ENCODE measurements at places on chromosomes 6 and 20.

- DNase-seq = no peak
These were observed 4.0 kb upstream of the CD93 start for GRCh38 chr20:23090147-23090546.

- no peak for DNase-seq
These were observed 55.3 kb upstream of the BTN3A2 start for GRCh38 chr6:26309731-26310142.

DNA sequence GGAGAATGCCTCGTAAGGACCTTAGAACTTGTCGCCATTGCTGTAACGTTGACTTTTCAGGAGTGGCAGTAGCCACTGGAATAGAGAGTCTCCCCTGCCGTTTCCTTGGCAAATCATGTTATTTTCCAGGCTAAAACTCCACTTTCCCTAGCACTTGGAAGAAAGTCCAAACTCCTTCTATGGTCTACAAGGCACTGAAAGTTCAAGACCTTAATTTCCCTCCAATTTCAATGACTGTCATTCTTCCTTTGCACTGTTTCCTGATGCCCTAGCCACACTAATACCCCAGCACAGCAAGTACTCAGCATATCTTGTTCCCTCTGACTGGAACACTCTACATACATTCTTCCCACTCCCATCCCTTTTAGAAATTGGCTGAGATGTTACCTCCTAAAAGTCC is 1.8 kb upstream of the TBPL1 start:
- DNase-seq = no peak

GRCh38 chr6:125153391-125154117 is at the start of gene TPD52L1:
TPD52L1 (plus strand) TSS chr6:125153773; CDS start chr6:125153952, 179 bp downstream.
- DNase-seq = peak; percentile 85

- DNase-seq = no peak
These were observed 113.8 kb downstream of the ARMC2 start for GRCh38 chr6:108961985-108962384.

- no peak for DNase-seq
These were observed 10.5 kb upstream of the ZNF334 start for GRCh38 chr20:46523696-46524328.

GRCh38 chr6:42417641-42418112 is 34.0 kb downstream of the TRERF1 start:
- no peak for DNase-seq

- no peak for DNase-seq
These were observed 14.6 kb upstream of the FAXC start for GRCh38 chr6:99364026-99364425.

DNA sequence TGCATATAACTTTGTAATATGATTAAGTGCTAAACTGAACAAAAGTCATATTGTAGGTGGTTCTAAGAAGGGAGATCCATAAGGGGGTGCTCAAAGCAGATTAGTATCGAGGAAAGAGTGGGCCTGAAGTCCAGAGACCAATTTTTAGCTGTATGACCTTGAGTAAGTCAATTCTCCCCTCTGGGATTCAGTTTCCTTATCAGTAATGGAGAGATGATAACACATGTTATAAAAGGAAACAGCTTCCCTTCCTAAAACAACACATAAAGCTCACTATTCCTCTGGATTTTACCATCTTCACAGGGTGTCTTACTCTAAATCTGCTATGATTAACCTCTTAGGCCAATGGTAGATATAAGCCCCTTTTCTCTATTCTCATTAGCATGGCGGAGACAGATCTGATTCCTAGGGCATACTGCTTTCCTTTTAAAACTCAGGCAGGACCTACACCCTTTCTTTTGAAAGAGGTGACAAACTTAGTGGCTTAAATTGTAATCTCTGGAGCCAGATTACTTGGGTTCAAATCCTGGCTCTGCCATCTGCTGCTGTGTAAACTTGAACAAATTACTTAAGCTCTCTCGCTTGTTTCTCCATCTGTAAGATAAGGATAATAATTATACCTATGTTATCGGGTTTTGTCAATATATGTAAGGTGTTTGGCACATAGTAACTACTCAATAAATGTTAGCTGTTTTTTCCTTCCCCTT is 39.5 kb downstream of the ACSS2 start:
- no peak for DNase-seq

DNA sequence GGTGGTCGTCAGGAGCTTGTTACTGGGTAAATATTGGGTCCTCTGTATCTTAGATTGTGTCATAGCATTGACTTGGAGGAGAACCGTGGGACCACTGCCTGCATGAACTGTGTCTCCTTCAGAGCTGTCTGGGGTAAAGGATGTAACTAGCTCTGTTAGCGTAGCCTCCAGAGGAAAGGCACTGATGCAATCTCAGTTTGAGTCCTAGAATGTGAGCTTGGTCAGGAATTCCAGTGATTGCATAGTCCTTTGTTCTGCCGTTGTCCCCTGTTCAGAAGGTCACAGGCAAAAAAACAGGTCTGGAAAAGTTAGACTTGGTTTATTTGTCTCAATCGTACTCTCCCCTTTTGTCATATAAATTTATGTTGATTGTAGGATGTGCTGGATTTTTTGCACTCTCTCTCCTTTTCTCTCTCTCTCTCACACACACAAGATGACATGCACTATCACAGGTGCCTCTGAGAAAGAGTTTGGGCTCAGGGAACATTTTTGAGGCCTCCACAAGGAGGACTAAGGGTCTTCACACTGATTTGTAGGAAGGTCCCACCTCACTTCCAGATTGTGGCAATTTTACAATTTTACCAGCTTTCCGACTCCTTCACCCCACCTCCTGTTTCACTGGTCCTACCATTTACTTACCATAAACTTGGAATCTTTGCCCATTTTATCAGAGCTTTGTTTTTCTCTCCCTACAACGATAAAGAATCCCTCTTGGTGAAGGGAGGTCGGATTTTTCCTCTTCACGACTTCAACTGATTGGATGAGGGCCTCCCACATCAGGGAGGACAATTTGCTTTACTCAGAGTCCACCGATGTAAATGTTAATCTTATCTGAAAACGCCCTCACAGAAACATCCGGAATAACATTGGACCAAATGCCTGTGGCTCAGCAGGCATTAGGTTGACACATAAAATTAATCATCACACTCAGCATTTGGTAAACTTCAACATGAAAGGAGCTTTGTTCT is 7.0 kb upstream of the DACT2 start:
- DNase-seq = no peak

DNA sequence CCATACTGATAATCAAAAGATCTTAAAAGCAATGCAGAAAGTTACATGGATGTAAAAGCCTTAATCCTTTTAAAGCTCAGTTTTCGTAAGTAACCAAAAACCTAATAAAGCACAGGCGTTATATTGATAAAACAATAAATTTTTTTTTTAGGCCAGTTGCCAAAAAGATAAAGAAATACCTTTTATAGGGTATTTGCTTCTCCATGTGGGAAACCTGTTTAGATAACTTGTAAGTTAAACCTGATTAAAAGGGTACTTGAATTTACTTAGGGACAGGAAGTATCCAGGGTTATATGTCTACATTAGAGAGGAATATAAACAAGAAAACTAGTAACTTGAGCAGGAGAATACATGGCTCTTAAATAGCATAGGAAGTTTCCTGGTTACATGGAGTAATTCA is 21.1 kb downstream of the FBXO9 start:
- no peak for DNase-seq

- DNase-seq = no peak
These were observed 259.3 kb upstream of the FAM83B start for GRCh38 chr6:54587277-54587676.

DNA sequence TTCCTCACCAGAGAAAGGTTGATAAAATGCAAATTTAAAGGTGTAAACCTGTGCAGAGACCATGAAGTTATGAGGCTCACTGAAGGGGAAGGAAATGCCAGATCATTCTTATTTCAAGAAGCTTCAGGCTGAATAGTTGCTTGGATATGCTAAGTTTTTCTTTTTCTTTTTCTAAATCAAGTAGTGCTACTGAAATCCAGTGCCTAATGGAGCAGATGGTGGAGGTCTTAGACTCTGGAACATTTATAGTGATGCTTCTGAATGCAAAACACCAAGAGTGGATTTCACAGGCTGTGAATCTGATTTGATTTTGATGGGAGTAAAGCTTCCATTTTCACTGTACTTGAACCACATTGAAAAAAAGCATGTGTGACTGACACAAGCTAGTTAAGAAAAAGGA is 151.2 kb upstream of the BEND3 start:
- no peak for DNase-seq

DNA sequence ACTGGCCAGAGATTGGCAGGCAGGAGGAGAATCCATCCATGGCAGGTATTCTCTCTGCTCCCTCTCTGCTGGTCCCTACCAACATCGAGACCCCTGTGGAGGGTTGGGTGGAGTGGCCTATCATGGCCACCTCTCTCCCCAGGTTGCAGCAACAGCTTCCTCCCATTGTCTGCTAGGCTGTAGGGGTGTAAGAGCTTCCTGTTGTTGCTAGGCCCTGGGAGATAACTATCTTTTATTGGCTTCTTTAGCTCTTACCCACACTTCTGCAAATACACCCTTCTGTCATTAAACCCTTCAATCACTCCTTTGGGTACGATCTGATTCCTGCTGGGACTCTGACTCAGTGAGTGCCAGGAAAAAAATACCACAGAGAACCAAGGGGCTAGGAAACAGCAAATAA is 66.6 kb upstream of the FAM184A start:
- DNase-seq = no peak

DNA sequence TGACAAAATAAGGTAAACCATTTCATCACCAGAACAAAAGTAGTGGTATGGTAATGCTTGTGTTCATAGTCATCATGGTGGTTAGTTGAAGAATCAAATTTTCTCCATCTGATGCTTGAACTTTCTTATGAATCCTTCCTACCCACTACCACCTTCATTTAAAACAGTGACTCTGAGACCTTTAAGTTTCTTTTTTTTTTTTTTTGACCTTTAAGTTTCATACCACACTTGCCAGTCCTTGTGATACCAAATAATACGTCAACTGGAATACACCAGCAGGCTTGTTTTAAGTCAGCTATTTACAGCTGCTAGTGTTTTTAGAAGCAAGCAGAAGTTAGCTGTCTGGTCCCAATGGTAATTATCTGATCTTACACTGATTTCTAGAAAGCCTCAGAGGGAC is 413.4 kb upstream of the SOX4 start:
- DNase-seq = no peak

GRCh38 chr6:94548201-94548600 is 1029.1 kb upstream of the MANEA start:
- no peak for DNase-seq

GRCh38 chr6:20707870-20708269 is 173.6 kb downstream of the CDKAL1 start:
- DNase-seq = no peak

DNA sequence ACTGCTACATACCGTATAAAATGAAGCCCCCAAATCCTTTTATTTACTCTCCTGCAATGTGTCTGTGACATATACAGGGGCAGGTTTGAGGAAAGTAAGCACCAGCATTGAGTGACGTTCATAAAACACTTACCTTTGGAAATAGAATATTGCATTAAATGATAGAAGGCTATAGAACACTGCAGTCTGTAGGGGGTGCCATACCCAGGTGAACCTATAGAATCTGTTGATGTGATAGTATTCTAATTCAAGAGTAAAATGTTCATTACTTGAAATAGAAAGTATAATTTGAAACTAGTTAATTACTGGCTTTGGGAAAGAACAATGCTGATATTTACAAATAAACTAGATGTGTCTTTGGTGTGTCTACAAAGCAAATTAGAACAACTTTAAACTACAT is 47.0 kb upstream of the PRL start:
- no peak for DNase-seq
